NCI-H2107 (cell line): ENCODE measurements at places on chromosomes 1 and 21.

DNA sequence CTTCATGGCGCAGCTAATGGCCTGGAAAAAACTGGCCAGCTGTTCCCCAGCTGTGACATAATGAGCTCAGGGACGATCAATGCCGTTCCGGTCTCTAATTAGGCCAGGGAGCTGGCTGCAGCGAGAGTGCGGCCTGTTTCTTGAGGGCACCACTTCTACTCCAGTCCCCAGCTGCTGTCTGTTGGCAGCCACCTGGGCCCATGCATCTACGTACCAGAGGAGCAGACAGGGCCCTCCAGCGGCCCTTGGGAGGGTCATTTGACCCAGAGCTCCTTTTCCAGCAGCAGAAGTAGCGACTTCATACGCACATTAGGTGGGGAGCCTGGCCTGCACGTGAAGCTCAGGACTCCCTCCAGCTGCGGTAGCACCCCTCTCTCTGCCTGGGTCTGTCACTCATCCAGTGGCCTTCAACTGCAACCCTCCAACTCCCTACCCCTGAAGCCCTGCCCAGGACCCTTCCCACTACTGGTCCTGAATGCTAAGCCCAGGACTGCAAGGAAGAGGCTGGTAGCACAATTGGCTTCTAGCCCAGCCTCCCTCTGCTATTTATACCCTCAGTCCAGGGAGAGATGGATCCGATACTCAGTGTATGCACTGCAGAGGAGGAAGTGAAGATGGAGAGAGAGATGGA, 9.1 kb upstream of the GPR61 start:
- DNase-seq, result no peak

- DNase-seq, result no peak
These were observed 3.0 kb upstream of the SYT6 start for GRCh38 chr1:114156538-114157274.

- DNase-seq, result no peak
These were observed 39.1 kb downstream of the NIPAL3 start for GRCh38 chr1:24454673-24455072.

DNA sequence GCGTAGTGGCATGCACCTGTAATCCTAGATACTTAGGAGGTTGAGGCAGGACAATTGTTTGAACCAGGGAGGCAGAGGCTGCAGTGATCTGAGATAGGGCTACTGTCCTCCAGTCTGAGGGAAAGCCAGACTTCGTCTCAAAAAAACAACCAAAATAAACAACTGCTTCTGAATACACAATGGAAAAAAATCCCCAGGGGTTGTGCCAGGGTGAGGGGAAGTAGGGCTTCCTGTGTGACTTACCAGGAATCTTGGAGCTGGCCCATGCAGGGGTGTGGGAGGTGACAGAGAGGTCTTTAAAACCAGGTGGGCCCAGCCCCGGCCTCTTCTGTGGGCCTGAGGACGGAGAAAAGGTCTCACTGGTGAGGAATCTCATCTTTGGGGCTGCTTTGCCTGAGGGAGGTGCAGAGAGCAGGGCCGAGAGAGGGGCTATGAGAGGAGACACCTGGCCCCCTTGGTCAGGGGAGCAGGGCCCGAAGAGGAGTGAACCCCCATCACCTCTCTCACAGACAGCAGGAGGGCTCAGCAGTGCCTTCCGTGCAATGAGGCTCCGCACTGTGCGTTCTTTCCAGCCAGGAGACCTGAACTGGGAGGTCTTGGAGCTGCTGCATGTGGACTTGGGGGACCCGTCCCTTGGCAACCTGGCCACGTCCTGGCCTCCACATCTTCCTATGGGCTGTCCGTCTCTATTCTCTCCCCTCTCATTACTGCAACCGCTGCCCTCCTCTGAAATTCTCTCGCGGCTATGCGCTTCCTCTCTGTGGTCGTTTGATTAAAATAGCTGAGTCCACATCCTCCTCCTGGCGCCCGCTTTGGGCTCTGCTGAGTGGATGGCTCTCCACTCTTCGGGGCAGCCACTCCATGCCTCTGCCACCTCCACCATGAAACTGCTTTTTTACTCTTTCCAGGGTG, 10.7 kb downstream of the PLA2G5 start:
- DNase-seq, result no peak

DNA sequence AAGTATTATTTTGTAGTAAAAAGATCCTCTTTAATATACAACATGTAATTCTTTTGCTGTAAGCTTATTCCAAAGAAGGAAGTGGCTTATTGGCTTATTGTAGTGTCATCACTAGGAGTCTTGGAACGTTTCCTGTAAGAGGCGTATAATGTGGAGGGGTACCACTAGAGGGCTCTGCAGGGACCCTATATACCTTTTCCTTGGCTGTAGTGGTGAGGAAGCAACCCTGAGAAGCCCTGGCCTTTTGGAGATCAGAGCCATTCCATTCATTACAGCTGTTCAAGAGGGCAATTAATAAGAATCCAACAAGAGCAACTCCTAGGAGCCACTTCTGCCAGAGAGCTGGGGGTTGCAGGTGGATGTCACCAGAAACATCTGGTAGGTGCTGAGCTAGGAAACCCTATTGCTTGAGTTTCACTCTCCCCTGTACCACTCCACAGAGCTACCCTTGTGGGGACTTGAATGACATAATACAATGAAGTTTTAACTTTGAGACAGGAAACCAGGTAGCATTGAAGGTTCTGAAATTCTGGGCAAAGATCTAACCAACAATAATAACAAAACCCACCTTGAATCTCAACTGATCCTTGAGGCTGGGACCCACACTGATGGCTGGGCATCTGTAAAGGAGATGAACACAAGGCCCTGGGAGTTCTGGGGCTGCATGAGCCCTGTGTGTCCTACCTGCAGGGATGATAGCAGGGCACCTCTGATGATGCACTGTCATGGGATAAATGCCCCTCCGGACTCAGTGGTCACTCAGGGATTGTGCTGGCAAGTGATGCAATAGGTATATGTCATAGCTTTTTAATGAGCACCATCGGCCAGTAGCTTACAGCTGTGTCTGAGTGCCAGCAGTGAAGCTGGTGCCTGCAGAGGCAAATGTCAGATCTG, 160.2 kb upstream of the COA6 start:
- peak; percentile 30 for DNase-seq

DNA sequence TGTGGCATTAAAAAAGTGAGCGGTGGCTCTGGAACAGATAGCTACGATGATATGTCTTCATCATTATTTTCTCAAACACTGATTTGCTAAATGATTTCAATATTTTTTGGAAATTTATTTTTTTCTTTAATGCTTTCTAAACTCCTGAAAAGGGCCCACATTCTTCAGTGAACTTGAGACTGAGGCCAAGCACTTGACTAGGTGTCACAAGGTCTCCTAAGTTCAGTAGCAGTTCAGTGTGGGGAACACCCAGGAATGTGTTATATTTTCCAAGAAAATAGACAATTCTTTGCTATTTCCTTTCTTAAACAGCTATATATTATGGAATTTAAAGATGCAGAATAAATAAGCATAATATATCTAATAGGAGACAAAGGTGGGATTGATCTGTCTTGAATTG, 850.9 kb downstream of the USP25 start:
- DNase-seq, result no peak

GRCh38 chr1:79741720-79742421, 735.3 kb upstream of the ADGRL4 start:
- no peak for DNase-seq

- DNase-seq, result no peak
These were observed 1.2 kb downstream of the LMNA start for GRCh38 chr1:156115514-156116374.

GRCh38 chr21:18228060-18228739, 16.4 kb upstream of the CHODL start:
- DNase-seq, result no peak

GRCh38 chr21:39527664-39528381, 76.1 kb downstream of the SH3BGR start:
- DNase-seq, result peak; percentile 9

DNA sequence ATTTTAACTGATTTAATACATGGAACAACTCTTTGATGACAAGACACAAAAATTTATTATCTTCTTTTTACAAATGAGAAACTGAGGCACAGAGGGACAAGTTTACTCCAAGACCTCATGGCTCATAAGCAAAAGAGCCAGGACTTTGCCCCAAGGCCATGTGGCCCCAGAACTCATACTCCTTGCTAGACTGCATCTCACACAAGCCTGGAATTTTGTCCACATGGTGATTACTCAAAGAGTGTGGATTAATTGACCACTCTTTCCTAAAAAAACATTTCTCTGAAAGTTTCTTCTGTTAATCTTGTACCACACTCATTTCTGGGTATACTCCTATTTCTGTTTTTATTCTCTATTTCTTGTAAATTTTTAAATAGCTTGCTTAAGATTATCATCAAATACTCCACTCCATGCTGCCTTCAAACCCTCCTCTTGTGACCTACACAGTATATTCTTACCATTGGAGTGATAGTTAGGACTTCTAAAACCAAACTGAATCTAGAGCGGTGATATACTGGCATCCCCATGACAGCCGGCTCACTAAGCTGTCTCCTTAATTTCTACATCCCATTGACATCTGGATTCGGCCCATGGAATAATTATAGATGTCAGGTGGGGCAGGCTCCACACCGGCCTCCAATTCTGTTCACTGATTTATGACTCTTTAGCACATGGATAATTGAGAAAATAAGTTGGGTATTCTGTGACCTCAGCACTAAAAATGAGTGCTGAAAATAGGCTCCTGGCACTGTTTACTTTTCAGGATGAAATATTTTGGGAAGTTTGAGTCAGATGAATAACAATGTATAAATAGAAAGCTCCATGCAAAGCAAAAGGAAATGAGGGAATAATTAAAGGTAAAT, 16.1 kb downstream of the RGS4 start:
- DNase-seq, result no peak

DNA sequence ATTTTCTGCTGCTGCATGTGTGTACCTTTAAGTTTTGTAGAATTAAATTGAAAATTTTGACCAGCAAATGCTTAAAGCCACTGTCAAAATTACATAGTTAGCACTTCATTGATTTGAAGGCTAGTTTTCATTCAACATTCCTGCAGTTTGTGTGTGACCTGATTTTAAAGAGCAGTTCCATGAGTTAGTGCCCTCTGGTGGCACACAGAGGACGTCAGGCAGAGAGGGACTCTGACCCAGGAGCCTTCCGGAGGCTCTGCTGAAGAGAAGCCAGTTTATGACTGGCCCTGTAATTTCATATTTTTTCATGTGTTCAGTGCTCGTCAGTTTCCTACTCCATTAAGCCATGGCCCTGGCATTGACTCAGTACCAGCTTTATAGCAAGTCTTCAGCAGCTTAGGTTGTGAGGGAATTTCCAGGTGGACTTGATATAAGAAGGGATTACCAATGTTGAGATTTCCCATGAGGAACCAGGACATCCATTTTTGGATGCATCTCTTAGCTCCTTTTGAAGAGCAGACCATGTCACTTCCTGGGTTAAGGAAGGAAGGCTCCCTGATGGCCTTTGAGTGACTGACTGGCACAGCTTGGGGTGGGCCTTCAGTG, 104.7 kb downstream of the CAMTA1 start:
- DNase-seq, result no peak

GRCh38 chr1:101055623-101056022, 30.0 kb upstream of the DPH5 start:
- no peak for DNase-seq

- DNase-seq, result no peak
These were observed 77.7 kb upstream of the DIRAS3 start for GRCh38 chr1:68128157-68128556.

- no peak for DNase-seq
These were observed at the start of gene TMOD4 for GRCh38 chr1:151175863-151176262. TMOD4 (minus strand) TSS chr1:151175981; CDS start chr1:151174875, 1,106 bp downstream.

DNA sequence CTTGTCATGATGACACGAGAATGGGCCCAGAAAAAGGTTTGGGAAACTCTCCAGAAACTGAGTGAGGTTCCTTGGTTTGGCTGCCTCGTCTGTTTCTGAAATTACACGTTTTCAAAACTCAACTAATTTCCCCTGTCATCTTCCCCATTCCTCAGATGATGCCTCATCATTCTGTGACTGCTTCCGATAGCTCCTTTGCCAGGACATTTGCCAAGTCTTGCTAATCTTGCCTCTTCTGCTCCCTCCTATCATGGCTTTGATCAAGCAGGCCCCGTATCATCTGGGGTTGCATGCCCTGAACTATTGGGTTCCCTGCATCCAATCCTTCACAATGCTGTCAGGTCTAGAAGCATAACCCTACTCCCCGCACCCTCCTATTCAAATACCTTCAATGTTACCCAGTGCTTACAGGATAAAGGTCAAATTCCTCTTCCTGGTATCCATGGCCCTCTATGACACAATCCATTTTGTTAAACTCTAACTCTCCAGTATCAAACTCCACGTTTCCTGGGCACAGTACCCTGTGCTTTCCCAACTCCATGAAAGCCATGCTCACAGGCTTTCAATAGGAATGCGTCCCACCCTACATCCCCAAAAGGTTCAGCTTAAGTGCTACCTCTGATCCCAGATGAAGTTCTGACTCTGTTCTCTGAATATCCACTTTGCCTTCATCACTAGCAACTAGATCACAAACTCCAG, 22.2 kb upstream of the TMEM200B start:
- DNase-seq, result no peak

DNA sequence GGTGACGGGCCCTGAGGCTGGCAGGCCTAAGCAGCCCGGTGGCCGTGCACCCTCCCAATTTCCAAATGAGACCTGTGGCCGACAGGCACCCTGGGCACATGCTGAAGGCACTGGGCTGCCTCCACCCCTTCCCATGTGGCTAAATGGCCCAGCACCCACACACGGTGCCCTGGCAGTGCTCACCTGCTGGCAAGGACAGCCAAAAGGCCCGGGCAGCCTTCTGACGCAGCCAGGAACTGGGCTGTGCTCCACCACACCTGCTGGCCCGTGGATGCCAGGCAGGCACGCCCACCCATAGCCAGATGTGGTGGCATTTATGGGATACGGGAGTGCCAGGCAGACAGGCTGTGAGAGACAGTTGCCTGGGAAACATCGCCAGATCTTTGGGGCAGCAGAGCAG, 4.0 kb upstream of the FAAP20 start:
- DNase-seq, result no peak

GRCh38 chr1:104125266-104125665, 375.6 kb downstream of the AMY1C start:
- DNase-seq, result no peak

DNA sequence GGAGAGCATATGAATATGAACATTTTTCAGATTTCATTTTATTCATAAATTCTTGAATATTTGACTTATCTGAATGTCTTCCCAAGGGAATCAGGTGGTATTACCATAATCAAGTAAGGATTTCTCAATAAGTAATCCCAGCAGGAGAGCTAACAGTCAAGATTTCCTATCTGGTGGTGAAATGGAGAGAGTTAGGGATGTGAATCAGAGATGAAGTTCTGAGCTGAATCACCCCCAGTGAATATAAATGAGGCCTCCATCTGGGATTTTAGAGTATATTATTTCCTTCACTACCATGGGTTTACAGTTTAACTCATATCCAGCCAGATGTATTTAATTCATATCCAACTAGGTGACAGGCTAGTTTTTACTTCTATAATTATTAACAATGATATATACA, 61.5 kb upstream of the RGS2 start:
- no peak for DNase-seq

- DNase-seq, result no peak
These were observed 38.0 kb downstream of the SAMD13 start for GRCh38 chr1:84339503-84339902.

GRCh38 chr1:7590426-7590790, 180.7 kb upstream of the VAMP3 start:
- DNase-seq, result no peak
